ENCODE measurements at places on chromosomes 16 and 17.

GRCh38 chr16:1221628-1222552, 3.2 kb downstream of the TPSG1 start:
- DNase-seq = no peak

DNA sequence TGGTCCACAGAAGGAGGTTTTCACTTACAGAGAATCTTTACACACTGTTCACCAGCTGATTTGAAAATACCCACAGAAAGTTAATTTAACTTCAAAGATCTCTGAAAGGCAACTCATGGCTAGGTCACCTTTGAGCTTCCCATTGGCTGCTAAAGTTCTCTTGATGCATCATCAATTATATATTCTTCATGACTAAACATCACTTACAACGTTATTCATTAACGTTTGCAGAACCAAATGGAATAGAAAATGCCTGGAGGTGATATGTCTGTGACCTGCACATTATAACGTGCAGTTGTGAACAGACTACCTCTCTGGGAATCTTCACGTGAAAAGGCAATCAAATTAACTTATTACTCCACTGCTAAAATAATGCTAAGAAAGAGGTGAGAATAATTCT, 238.5 kb downstream of the ZFHX3 start:
- no peak for DNase-seq

DNA sequence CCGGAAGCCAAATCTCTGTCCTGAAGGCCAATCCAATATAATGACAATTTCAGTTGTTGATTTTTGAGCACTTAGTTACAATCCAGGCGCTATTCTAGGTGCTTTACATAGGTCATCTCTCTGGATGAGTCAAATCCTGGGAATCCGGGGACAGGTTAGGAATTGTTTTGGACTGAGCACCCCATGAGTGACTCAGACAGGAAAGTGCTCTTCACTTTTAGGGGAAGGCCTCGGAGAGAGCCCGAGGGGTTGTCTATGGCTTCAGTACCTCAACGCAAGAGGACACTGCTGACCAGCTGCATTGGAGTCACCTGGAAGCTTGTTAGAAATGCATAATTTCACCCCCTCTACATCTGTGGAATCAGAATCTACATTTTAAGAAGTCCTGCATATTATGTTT, 108.8 kb downstream of the IRX5 start:
- DNase-seq = no peak

- no peak for DNase-seq
These were observed 14.6 kb downstream of the RGS11 start for GRCh38 chr16:261031-261691.

DNA sequence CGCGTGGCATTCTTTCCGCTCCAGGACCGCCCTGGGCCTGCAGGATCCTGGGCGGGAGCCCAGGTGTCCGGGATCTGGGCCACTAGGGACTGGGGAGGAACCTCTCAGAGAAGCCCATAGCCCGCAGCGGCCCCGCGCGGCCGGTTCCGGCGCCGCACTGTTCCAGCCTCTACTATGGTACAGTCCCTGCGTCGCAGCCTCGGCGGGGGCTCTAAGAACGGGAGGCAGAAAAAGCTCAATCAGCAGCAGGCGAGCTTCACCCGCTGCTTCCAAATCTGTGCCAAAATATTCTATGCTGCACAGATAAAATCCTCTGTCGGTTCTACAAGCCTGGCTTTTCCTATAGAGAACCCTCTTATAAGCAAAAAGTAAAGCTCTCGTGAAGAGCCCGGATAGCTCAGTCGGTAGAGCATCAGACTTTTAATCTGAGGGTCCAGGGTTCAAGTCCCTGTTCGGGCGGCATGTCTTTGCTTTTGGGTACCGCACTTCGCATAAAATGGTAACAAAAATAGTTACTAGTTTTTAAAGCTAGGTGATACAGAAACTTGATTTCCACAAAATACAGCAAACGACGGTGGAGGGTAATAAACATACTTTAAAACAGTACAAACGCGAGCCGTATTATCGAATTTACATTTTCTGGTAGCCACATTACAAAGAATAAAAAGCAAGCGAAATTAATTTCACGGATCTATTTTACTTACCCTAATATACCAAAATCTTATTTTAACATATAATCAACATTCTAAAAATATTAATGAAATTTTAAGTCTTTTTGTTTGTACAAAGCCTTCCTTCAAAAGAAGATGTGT, 661 bp upstream of the ALOXE3 start:
- DNase-seq = peak; percentile 83

- no peak for DNase-seq
These were observed 5.3 kb downstream of the CTNS start for GRCh38 chr17:3641717-3642486.
